Cardiac septum (tissue), 1 donor: ENCODE measurements at places on chromosomes 7 and 10.

DNA sequence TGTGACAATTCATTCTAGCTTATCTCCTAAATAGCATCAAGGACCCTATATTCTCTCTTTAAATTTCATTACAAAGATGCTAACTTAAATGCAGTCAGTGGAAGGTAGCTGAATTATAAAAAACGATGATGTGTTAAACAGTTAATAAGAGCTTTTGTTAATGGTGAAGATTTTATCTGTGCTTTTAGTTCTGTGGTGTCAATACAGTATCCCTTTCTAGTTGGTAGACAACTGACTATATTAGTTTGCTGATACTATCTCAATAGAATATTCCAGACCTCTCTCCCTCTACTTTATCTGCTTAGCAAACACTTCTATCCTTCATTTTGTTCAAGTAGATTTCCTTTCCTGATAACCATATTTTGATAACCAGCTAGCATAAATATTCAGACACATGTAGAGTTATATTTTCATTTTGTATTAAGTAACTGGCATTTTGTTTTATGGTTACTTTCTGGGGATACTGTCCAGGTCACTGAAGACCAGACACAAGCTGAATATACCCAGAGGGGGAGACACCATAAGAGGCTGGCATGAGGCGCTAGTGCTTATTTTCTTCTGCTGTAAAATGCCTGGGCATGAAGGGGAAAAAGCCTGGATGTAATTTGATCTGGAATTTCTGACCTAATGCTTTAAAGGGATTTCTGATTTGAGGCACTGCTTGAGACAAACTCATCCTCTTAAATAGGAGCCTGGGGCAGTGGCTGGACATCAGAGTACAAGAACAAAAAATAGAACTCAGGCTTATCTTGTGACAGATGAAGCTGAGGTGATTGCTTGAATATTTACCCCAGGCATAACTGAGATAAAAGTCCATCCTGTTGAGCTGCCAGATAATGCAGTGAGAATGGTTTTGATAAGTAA lies 197.5 kb downstream of the MALRD1 start:
- no peak for DNase-seq

- DNase-seq: no peak
Measured at GRCh38 chr7:98115746-98116525, 9.3 kb downstream of the LMTK2 start.

DNA sequence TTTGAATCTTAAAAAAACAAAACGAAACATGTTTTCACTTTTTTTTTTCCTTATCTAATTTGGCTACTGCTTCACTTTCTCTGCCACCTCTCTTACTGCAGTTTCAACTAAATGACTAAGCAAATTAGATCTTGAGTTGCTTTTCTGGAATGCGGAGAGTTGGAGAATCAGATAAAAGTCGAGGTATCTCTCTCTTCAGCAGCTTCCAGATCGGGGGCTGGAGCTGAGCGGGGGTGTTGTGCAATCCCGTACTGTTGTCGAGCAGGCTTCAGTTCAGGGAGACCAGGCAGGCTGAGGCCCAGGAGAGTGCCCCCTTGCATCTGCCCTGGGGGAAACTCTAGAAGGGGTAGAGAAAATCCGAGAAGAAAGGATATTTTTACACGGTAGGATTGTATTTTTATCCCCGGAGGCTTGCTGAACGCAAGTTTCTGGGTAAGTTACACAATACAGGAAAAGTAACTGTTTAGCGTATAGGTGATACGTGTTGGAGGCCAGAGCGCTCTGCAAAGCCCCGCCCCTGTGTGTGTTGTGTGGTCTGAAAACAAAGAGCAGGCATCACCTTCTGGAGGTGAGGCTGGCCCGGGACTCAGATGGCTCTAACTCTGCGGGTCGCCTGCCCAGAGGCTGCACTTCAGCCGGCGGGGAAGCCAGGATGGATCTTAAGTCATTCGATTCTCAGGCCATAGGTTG lies 116.6 kb downstream of the KLF6 start:
- peak; percentile 80 for DNase-seq

DNA sequence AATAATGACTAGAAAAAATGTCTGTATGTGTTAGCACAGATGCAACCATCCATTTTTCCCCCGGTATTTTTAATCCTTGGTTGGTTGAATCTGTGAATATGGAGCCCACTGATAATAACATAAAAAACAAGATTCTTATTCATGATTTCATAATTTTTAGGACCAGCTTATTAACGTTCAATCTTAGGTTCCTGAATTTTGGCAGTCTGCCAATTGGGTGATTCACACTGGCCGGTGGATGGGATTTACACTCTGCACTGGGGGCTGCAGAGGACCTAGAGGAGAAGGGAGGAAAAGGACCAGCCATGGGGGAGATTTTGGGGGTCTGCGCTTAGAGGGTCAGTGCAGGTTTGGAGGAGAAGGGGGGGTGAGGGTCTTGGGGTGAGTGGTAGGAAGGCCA lies 327.9 kb downstream of the ACTR3B start:
- DNase-seq: no peak

- no peak for DNase-seq
Measured at GRCh38 chr10:101835362-101835761, 8.2 kb downstream of the KCNIP2 start.

GRCh38 chr10:116211682-116212081 lies 61.3 kb downstream of the GFRA1 start:
- DNase-seq: no peak

GRCh38 chr7:96539471-96539870 lies 170.2 kb downstream of the SEM1 start:
- DNase-seq: no peak

DNA sequence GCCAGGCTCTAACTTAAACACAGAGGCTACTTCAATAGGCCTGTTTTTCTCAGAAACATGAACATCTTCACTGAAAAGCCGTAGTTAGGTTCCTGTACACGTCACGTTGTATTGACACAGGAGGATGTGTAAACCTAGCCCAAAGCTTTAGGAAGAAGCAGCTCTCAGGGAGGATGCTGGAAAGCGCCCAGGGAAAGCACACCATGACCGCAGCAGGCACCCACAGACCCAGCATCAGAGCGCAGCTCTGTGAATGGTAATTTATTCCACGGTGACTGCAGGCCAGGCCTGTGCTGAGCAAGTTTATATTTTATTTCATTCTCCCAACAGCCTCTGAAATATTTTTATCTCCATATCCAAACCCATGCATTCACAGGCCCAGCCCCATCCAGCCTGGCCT lies 51.1 kb downstream of the ASB13 start:
- DNase-seq: no peak

GRCh38 chr7:150715293-150715692 lies 1.1 kb upstream of the GIMAP1 start:
- no peak for DNase-seq

GRCh38 chr7:2379821-2380450 lies 23.5 kb upstream of the CHST12 start:
- no peak for DNase-seq

DNA sequence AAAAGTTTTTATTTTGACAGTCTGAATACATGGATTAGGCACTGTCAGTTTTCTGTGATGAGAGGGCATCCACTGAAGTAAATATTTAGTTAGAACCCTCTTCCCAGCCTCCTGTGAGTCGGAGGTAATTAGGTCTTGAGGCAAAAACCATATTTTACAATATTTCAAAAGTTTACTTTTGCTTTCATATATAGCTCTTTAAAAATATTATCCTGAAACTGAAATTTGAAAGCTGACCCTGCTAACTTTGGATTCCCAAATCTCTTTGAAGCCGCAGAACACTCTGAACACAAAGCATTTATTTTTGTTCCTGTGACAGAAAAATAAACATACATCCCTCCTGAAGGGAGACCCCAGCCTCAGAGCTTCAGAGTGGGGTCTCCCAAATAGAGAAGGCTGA lies 317.4 kb downstream of the KIF20B start:
- DNase-seq: no peak

DNA sequence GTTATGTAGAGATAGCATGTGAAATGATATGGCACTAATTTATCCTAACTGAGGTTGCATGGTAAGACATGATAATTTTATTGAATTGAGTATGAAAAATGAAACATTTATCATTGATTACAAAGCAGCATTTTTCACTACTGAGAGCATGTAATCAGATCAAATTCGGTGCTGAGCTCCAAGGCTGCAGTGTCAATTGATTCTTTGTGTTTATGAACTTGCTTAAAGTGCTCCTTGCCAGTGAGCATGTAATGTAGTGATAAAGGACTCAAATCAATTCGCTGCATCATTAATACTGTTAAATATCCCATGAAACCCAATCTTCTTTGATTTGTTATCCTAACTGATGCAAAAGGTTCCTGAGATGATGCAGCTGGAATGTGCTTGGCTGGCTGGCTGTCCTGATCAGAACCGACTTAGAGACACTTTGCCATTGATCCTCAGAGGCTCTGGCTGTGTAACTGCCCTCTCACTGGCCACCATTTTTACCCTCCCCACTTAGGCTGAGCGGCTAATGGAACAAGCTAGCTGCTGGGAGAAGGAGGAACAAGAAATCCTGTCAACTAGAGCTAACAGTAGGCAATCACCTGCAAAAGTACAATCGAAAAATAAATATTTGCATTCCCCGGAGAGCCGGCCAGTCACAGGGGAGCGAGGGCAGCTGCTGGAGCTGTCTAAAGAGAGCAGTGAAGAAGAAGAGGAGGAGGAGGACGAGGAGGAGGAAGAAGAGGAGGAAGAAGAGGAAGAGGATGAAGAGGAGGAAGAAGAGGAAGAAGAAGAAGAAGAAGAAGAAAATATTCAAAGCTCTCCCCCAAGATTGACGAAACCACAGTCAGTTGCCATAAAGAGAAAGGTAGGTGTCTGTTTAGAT lies 89.8 kb upstream of the SAMD8 start:
- no peak for DNase-seq

DNA sequence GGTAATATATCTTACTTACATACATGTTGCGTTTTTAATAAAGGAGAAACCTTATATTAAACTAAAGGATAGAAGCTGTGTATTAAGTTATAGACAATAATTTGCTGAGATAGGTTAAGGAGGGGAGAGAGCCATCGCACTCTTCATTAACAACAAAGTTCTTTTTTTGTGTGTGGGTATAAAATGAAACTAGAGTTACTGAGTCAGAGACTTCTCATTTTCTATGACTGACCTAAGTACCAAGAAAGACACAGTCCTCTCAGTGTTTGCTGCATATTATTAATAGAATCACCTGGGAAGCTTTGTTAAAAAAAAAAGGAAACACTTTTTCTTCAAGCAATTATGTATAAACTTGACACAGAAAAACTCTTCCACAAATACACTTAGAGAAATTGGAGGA lies 31.4 kb downstream of the FEZF1 start:
- no peak for DNase-seq

- DNase-seq: no peak
Measured at GRCh38 chr7:107166736-107167426, 1.9 kb upstream of the HBP1 start.

GRCh38 chr7:105808703-105809590 lies 67.5 kb downstream of the ATXN7L1 start:
- DNase-seq: no peak

DNA sequence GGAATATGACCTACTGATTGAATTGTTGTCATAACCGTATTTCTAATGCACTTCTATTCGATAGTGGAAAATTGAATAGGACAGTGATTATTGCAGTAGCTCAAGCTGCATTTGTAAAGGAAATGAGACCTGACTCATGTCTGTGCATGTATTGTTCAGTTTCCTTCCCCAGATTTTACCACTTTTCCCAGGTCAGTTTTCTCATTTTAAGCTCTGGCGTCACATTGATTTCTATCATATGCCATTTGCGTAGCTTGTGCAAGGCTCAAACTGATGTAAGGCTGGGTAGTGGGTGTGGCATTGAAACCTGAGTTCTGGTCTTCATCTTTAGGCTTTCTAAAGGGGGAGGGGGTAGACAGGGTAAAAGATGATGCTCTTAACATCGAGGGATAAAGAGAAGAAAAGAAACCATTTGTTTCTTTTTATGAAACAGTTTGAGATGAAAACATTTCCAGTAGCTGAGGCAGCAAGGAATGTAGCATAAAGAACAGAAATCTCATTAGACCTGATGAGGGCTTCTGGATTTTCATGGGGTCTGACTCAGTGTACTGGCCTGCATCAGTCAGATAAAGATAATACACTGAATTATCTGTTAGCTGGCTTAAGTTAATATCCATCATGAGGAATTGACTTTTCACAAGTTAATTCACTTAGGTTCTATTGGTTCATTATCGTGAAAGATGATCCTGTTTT lies 182.3 kb upstream of the CDCA7L start:
- no peak for DNase-seq

- DNase-seq: no peak
Measured at GRCh38 chr7:26853788-26854393, 10.5 kb downstream of the SKAP2 start.

GRCh38 chr10:65033957-65034356 lies 1512.8 kb downstream of the REEP3 start:
- DNase-seq: no peak

- no peak for DNase-seq
Measured at GRCh38 chr10:25766213-25766612, 167.8 kb upstream of the MYO3A start.

DNA sequence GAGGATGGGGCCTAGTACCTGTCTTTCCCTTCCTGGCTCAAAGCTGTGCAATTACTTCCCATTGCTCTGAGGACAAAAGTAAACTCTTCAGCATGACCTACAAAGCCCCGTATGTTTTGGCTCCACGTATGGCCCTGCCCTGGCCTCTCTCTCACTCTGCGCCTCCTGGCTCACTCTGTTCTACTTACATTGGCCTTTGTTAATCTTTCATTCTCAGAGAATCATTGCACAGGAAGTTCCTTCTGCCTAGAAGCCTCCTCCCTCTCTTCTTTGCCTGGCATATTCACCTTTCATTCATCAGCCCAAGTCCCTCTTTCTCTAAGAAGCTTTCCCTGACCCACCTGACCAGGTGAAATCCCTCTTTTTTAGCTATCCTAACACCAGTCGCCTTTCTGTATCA lies 23.9 kb downstream of the LIPM start:
- no peak for DNase-seq

DNA sequence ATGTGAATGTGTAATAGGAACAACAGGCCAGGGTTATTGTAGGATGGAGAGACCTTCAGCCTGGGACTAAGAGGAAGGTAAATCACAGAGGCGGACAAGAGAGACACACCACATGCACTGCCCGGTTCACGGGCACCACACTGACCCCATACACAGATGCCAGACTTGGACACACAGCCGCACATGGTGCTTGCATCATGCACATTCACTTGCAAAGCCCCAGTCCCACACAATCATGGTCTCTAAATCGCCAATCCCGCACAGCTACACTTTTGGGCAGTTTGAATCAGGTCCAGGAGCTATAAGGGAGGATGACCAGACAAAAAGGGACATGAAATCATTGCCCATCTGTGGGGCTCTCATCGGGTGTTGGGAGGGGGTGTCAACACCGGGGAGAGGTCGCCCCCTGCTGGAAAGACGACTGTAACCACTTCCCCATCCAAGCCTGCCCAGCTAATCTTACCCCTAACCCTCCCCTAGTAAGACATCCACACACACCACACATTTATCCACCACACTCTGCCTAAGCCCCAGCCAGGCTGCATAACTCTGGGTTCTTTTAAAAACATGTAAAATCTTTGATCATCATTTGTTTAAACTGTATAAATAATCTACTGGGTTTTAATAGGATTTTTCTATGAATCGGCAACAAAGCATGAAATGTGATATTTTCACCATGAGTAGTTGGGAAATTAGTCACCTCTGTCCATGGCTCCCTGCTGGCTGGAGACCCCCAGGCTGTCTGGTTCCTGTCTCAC lies 40.5 kb upstream of the SLF2 start:
- DNase-seq: no peak

GRCh38 chr7:101457001-101457750 lies 94.5 kb downstream of the COL26A1 start:
- DNase-seq: no peak

GRCh38 chr7:38775506-38776175 lies 133.3 kb downstream of the VPS41 start:
- DNase-seq: no peak

- DNase-seq: no peak
Measured at GRCh38 chr10:1036341-1036791, 10.7 kb upstream of the IDI2 start.
